Stomach (tissue), 19 donors: ENCODE measurements at places on chromosomes 11 and 22. TPM values are rescaled to one million over a fixed set of nuclear protein-coding genes. Genes with fewer than 3 reads are reported as not detected.

SCO2 gene
- 7.5 TPM for polyA plus RNA-seq

- no peak overlapping the region for H3K4me3 ChIP-seq
- H3K27ac ChIP-seq: no peak overlapping the region
- DNase-seq: no peak
- H3K27me3 ChIP-seq: no peaks in the 10 kb centered on the region
- no peaks in the 10 kb centered on the region for H3K4me1 ChIP-seq
Measured at GRCh38 chr11:114598461-114598860, 2.9 kb upstream of the NXPE4 start.

GRCh38 chr11:128772814-128773213, 78.9 kb downstream of the FLI1 start:
- H3K36me3 ChIP-seq: peaks cover 49% of the 10 kb centered on the region
- DNase-seq: peak; percentile 56
- H3K4me3 ChIP-seq: no peak overlapping the region

TMA7B gene
- not detected for polyA plus RNA-seq

DNA sequence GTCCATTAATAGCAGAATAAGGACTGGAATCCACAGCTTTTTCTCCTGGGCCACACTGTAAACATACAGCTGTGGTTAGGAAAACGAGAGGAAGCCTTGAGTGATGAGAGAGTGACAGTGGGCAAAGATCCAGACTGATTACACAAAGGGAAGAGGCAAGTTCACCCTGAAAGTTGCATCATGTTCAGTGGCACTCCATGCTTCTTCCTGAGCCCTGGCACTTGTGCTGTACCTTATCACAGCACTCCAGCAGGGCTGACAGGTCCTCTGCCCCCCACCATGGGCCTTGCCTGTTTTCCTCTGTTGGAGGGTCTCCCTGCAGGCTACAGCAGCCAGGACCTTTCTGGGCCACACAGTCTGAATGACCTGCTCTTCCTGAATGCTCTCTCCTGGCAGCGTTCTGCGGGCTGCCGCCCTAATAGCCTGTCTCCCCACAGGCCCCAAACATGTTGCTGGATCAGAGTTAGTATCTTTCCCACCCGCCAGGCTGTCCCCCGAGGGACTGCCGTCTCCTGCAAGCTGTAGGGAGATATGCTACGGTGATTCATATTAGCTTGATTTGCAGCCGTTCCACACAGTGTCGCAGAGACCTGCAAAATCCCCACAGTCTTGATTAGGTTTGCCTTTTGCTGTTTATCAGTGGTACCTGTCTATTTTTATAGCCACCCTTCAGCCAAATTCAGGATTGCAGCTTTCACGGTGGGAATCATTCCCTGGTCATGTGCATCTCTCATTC, 60.2 kb downstream of the NTM start:
- H3K27ac ChIP-seq: no peak overlapping the region
- H3K27me3 ChIP-seq: no peaks in the 10 kb centered on the region
- H3K4me3 ChIP-seq: no peak overlapping the region

DNA sequence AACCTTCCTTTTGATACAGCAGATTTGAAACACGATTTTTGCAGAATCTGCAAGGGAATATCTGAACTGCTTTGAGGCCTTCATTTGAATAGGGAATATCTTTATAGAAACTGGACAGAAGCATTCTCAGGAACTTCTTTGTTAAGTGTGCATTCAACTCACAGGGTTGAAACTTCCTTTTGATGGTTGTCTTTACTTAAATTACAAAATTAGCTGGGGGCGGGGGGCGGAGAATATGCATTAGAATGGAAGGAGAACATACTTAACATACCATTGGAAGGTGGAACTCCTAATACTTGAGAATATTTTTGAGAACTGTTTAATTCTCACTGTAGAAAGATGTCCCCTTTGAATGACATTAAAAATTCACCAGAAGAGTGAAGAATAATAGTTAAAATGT, 104.4 kb downstream of the TRIM51G start:
- H3K27ac ChIP-seq: no peak overlapping the region
- H3K27me3 ChIP-seq: no peaks in the 10 kb centered on the region
- no peaks in the 10 kb centered on the region for H3K36me3 ChIP-seq
- no peak overlapping the region for H3K4me3 ChIP-seq
- H3K4me1 ChIP-seq: no peaks in the 10 kb centered on the region
- DNase-seq: no peak

GRCh38 chr11:116600930-116601329, 171.9 kb downstream of the BUD13 start:
- no peak overlapping the region for H3K27ac ChIP-seq
- H3K36me3 ChIP-seq: no peaks in the 10 kb centered on the region
- H3K4me1 ChIP-seq: no peaks in the 10 kb centered on the region
- DNase-seq: no peak

DDB1 gene
- 77.0 TPM for polyA plus RNA-seq

DNA sequence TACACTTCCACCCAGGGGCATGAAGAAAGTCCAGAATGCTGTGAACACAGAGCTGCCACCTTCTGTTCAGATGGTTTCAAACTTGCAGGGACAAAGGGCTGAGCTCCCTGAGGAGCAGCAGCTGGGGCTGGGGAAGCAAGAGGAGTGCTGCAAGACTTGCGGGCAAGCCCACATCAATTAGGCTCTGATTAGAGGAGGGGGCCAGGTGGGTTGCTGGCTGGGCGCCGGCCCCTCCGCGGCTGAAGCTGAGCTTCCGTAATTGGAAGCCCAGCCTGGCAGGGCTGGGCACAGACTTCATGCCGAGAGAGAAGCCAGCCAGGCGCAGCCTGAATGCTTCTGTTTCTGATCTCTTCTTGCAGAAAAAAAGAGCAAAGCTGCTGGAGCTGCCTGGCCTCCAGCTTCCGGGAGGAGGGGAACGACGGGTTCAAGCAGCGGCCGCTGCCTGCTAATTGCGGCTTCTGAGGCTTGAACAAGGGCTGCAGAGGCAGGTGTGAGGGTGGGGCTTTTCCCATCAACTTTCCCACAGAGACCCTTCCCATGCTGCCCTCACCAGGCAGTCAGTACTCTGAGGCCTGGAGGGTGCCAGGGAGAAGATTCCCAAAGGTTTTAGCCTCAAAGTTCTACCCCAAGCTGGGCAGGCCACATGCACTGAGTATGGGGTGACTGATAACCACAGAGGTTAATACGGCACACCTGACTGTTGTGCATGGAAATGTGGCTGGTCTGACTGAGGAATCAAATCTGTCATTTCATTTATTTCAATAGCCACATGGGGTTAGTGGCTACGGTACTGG, 91.1 kb upstream of the LMO1 start:
- H3K27ac ChIP-seq: no peak overlapping the region
- peak; percentile 73 for DNase-seq
- H3K27me3 ChIP-seq: no peaks in the 10 kb centered on the region
- no peaks in the 10 kb centered on the region for H3K36me3 ChIP-seq
- H3K4me1 ChIP-seq: no peaks in the 10 kb centered on the region

ISX gene
- polyA plus RNA-seq: not detected

- no peak for DNase-seq
- H3K4me3 ChIP-seq: no peak overlapping the region
- H3K4me1 ChIP-seq: no peaks in the 10 kb centered on the region
- H3K27ac ChIP-seq: no peak overlapping the region
Measured at GRCh38 chr11:120633616-120634393, 122.3 kb downstream of the GRIK4 start.

CECR2 gene
- polyA plus RNA-seq: 0.44 TPM

- H3K36me3 ChIP-seq: no peaks in the 10 kb centered on the region
- no peaks in the 10 kb centered on the region for H3K4me1 ChIP-seq
- no peak overlapping the region for H3K4me3 ChIP-seq
- H3K27me3 ChIP-seq: peaks cover 10% of the 10 kb centered on the region
- no peak overlapping the region for H3K27ac ChIP-seq
Measured at GRCh38 chr22:43467216-43467940, 55.6 kb downstream of the MPPED1 start.

DNA sequence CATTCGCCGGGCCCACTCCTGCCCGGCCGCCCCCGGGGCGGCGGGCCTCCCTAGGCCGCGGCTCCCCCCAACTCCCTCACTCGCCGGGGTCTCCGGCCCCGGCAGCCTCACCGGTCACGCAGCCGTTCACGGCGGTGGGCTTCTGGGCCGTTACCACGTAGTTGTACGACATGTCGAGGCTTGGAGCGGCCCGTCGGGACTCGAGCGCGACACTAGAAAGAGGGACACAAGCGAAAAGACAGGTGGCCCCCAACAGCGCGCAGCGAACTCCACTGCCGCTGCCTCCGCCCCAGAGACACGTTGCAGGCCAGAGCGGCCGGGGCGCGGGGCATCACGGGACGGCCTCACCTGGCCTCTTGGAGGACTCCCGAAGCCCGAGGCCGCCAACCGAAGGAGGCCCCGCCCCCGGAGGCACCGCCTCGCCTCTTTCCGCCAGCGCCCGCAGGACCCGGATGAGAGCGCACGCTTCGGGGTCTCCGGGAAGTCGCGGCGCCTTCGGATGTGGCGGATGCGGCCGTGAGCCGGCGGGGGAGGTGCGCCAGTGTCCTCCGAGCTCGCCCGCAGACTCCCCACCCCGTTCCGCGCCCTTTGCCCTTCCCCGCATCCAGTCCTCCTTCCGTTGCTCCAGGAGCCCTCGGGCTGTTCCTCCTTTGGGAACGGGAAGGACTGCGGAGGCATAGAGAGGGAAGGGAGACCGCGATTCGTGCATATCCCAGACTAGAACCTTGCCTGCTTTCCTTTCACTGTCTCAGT, at the start of the genes DDB1 and TKFC:
TSS of gene DDB1 (minus strand) at position 309 of the 753 bp plus-strand sequence. CDS start at position 172, 137 bp downstream.
TSS of gene TKFC (plus strand) at position 432 of the 753 bp plus-strand sequence. CDS start 1,501 bp downstream, outside the sequence.
- H3K27ac ChIP-seq: peak within 1 kb of the TSS; percentile 93
- H3K4me3 ChIP-seq: peak within 1 kb of the TSS; percentile 100
- H3K27me3 ChIP-seq: no peaks in the 10 kb centered on the region

DNA sequence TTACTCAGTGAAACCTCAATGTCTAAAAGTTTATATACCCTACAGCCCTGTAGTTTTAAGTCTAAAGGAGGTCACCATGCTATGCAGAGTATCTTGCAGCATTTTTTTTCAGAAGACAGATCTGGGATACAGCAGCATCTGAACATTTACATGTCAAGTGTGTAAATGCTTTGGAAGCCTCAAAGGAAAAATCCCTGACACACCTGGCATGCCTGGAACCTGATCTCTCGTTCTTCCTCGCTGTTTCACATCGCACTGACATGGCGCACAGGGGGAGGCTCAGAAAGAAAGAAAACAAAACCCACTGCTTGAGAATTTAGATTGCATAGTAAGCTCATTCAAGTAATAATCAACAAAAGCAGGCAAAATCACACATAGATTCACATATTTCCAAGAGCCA, 31.0 kb downstream of the PAX6 start:
- no peak overlapping the region for H3K4me3 ChIP-seq
- H3K27ac ChIP-seq: no peak overlapping the region
- no peak for DNase-seq
- peaks cover 5% of the 10 kb centered on the region for H3K4me1 ChIP-seq
- H3K27me3 ChIP-seq: no peaks in the 10 kb centered on the region

- H3K36me3 ChIP-seq: no peaks in the 10 kb centered on the region
- peaks cover 14% of the 10 kb centered on the region for H3K4me1 ChIP-seq
- H3K27me3 ChIP-seq: no peaks in the 10 kb centered on the region
Measured at GRCh38 chr11:66891851-66892660, 35.2 kb downstream of the LRFN4 start.

DNA sequence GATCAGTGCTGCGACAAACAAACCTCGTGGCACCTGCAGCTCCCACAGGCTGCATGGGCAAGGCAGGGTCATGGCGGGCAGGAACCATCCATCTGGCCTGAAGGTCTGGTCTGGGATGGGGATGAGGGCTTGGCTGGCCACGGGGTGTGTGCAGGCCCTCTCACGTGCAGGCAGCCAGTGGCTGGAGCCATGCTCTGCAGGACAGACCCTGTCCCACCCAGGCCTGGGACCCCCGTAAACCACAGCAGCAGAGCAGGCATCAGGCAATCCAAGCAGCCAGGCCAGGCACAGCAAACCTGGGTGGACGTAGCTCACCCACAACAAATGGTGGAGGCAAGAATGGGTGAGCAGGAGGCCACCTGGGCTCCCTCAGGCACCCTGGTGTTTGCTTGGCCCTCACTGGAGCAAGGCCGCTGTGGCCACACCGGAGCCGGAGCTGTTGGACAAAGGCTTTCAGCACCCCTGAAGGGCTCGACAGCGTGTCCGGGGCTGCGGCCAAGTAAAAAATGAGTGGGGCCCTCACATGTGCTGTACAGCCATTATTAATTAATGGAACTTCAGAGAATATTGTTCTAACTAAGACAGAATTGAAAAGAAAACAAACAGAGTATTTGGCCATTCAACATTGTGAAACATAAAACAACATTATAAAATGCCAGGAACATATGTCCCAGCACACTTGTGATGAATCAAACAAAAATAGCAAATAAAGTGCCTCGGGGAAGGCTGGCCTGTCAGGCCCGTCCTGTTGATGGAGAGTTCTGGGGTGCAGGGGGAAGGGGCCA, 24.0 kb upstream of the GNB1L start:
- H3K27me3 ChIP-seq: no peaks in the 10 kb centered on the region
- no peak overlapping the region for H3K27ac ChIP-seq
- no peak overlapping the region for H3K4me3 ChIP-seq
- H3K4me1 ChIP-seq: peaks cover 22% of the 10 kb centered on the region
- DNase-seq: peak; percentile 5
- peaks cover 44% of the 10 kb centered on the region for H3K36me3 ChIP-seq

DNA sequence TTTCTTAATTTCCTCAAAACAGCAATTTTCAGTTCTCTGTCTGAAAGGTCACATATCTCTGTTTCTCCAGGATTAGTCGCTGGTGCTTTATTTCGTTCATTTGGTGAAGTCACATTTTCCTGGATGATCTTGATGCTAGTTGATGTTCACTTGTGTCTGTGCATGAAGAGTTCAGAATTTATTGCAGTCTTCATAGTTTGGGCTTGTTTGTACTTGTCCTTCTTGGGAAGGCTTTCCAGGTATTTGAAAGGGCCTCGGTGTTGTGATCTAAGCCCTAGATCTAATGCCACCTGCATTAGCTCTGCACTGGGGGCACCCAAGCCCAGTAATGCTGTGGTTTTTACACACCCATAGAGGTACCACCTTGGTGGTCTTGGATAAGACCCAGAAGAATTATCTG, 228.9 kb downstream of the GUCY1A2 start:
- no peak for DNase-seq
- H3K27ac ChIP-seq: no peak overlapping the region
- no peaks in the 10 kb centered on the region for H3K36me3 ChIP-seq
- no peaks in the 10 kb centered on the region for H3K27me3 ChIP-seq

DNA sequence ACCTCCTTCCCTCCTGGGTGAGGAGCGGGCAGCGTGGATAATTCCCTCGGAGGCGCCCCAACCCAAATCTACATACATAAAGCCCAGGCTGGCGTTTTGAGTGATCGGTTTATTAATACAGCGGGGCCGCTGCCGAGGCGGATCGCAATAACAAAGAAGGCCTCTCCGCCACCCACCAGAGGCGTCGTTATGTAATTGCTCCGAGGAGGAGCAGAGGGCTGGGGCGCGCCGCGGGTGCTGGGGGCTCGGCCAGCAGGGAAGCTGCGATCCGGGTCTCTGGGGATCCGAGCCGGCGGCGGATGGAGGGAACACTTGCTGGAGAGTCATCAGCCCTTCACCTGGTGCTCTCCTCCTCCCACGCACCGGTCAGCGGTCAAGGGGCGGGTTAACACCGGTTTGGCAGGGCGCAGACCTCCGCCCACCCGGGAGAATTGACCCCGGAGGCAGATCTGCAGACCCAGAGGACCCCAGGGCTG, 6.4 kb upstream of the TP53I11 start:
- H3K36me3 ChIP-seq: no peaks in the 10 kb centered on the region
- peaks cover 26% of the 10 kb centered on the region for H3K4me1 ChIP-seq
- H3K4me3 ChIP-seq: no peak overlapping the region
- no peak for DNase-seq
- no peak overlapping the region for H3K27ac ChIP-seq

PPARA gene
- polyA plus RNA-seq: 3.4 TPM
